SW 1271 (cell line): ENCODE measurements at places on chromosomes 7 and 10.

DNA sequence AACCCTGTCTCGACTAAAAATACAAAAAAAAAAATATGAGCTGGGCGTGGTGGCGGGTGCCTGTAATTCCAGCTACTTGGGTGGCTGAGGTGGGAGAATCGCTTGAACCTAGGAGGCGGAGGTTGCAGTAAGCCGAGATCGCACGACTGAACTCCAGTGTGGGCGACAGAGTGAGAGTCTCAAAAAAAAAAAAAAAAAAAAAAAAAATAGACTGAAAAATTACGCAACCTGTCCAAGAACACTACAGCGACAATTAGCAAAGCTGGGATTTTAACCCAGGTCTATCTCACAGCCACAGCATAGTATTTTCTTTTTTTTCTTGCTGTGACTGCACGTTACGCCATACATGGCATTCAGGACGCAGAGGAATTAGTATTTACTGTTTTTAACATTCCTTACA, 1.1 kb upstream of the RABGEF1 start:
- no peak for DNase-seq

GRCh38 chr10:94219829-94220228, 142.9 kb downstream of the NOC3L start:
- no peak for DNase-seq

DNA sequence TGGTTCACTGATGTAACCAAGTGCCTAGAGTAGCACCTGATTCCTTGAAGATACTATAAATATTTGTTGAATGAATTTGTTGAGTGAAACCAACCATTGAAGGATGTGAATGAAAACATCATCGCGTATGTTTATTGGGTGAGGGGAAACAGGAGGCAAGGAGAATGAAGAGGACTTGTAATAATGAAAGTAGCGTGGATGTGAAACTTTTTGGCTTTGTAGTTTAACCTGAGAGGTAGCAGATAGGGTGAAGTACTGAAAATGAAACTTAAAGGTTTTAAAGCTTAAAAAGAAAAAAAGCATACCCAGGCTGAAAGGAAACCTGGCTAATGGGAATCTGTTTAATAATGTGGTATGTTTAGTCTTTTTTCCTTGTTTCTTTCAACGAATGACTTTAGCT, 5.2 kb downstream of the CCNY start:
- DNase-seq: no peak

GRCh38 chr7:88147949-88148348, 71.9 kb downstream of the SRI start:
- DNase-seq: no peak

- DNase-seq: no peak
These were observed 66.7 kb upstream of the LEP start for GRCh38 chr7:128174386-128174785.

- no peak for DNase-seq
These were observed 238.8 kb downstream of the BAMBI start for GRCh38 chr10:28915989-28916588.

GRCh38 chr7:150891740-150892139, 39.4 kb downstream of the AOC1 start:
- DNase-seq: no peak

GRCh38 chr10:73899423-73899822, 11.5 kb upstream of the PLAU start:
- peak; percentile 32 for DNase-seq

- DNase-seq: no peak
These were observed 332.7 kb upstream of the PFKP start for GRCh38 chr10:2734603-2735002.

DNA sequence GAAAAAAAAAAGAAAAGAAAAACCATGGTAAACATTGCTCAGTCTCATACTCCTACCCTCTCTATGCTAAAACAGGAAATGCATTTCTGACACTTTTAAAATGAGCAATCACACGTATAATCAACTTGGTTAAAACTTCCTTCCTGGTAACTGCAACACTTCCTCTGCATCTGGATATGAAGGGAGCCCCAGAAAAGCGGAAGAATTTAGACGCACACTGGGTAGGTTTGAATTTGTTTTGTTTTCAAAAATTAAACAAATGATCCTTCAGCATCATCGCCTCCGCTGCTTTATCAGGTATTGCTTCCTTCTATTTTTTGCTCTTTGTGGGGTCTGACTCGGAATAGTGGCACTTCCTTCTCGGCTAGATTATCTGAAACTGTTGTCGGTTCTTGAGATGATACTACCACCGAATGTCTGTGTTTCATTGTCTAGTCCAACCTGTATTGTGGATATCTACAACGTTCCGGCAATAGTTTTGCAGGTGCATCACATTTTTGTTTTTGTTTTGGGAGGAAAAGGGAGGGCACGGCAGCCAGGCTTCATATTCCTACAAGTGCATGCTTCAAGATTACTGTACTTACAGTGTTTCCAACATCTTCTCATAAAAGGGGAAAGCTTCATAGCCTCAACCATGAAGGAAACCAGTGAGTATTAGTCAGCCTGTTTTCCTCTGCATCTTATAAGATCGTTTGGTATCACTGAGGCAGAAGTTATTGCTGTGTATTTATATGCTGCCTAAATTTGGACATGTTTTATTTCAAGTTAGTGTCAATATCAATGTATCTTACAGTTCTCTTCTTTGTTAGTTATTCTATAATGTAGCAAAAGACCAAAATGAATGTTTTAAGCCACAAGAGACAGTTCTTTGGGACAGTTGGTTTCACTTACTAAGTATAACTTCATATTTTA, at the start of gene PIK3CG:
Gene PIK3CG (plus strand): TSS at position 153 of the 912 bp plus-strand sequence. CDS start 2,280 bp downstream, outside the sequence.
- DNase-seq: no peak

GRCh38 chr10:5760515-5760914, 52.7 kb downstream of the GDI2 start:
- no peak for DNase-seq

- no peak for DNase-seq
These were observed 271.6 kb downstream of the CCDC3 start for GRCh38 chr10:12729885-12730284.

GRCh38 chr7:22563621-22564241, 63.7 kb upstream of the STEAP1B start:
- no peak for DNase-seq

- DNase-seq: no peak
These were observed 15.4 kb downstream of the PTPRN2 start for GRCh38 chr7:158572000-158572828.

- DNase-seq: no peak
These were observed 61.6 kb upstream of the TBX20 start for GRCh38 chr7:35315517-35315916.

DNA sequence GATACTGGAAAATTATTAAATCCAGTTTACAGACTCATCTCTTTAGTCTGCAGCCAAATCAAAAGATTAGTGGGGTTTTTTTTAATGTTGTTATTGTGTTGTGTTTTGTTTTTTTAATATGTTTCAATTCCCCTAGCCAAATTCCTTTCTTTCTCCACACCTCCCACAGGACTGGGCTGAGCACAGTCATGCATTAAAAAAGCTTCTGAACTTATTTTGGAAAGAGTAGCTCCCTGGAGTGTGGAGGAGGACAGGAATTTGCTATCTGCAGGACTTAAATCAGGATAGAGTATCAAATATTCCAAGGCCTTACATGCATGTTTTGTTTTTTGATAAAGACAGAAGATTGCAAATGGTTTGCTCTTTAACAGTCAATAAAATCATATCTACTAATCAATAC, 90.7 kb downstream of the GNAI1 start:
- DNase-seq: no peak

DNA sequence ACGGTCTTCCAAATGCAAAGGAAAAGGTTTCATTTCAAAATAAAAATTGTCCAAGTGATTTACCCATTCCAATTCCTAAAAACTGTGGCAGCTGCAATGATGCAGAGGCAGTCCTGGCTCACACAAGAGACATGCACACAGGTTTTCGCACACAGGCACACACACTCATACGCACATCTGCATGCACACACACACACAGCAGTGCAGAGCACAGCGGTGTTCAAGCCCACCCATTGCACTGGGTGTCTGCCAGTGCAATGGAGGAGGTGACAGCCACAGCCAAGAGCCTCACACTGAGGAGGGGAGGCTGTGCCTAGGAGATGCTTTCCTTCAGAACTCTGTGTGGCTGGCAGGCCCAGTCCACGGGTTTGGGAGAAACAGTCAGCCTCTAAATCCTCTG, 123.7 kb downstream of the SLIT1 start:
- no peak for DNase-seq

GRCh38 chr10:127610816-127611215, 61.7 kb downstream of the NPS start:
- no peak for DNase-seq

- no peak for DNase-seq
These were observed 4.3 kb upstream of the UCMA start for GRCh38 chr10:13238271-13239077.

GRCh38 chr10:7407368-7408290, 3.2 kb downstream of the SFMBT2 start:
- no peak for DNase-seq

DNA sequence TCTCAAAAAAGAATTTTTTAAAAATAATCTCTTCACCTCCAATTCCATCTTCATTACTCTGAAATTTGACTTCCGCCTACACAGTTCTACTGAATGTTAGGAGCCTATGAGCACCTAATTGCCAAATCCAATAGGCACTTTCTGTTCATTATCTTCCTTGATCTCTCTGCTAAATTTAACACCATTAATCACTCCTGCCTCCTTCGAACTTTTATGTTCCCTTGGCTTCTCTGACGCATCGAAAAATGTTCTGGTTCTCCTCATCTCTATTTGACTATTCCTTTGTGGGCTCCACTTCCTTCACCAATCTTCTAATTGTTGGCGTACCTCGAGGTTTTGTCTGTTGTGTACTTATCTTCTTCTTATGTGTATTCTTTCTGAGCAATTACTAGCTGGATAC, 87.3 kb downstream of the MTPN start:
- no peak for DNase-seq

- DNase-seq: no peak
These were observed 34.9 kb downstream of the DCLRE1C start for GRCh38 chr10:14918964-14919363.

- no peak for DNase-seq
These were observed 27.8 kb downstream of the RNLS start for GRCh38 chr10:88555190-88555908.

GRCh38 chr7:142248-142941, 50.0 kb upstream of the FAM20C start:
- DNase-seq: no peak

DNA sequence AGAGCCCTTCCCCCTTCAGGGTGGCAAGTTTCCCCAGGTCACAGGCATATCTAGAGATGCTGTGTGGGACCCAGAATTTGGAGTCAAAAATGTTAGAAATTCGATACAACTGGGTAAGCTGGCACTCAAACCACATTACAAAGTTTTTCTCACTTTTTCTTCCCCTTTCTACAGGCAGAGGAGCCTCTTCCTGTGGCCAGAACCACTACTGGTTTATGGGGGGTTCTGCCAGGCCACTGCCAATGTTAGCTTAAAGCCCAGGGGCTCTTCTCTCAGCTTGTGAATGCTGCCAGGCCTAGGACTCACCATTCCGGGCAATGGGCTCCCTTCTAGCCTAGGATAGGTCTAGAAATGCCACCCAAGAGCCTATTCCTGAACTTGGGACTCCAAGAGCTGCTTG, 617.9 kb upstream of the PHF14 start:
- no peak for DNase-seq

DNA sequence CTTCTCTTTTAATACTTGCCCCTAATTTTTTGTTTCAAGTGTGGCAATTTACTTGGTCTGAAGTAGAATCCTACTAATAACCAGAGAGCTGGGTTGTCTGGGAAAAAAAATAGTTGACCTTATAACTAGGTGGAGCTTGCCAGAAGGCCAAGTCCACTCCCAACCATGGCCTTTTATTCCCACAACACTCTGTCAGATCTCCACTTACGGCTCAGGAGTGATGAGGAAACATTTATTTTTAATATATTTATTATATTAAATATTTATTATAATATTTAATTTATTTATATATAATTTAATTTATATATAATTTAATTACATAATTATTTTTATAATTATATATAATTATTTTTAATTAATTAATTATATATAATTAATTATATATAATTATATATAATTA, 58.8 kb downstream of the TSPAN12 start:
- no peak for DNase-seq

GRCh38 chr10:47299611-47300428, at the start of gene GDF10:
GDF10 (plus strand) TSS chr10:47300197; CDS start chr10:47300652, 455 bp downstream.
- no peak for DNase-seq

GRCh38 chr10:78952030-78952429, 116.7 kb upstream of the ZMIZ1 start:
- no peak for DNase-seq

DNA sequence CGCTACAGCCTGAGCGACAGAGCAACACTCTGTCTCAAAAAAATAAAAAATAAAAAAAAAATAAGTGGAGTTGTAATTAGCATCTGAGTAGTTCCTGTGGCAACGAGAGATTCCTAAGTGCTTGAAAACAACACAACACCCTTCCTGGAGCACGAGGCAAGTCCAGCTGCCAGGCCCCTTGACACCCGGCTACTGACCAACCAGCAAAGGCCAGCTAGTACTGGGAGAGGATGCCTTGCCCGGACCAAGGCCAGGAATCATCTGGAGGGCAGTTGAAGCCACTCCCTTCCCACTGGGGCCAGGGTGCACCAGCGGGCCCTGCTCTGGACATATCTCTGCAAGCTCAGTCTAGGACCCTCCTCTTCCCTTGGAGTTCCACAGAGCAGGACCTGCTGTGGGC, 536 bp downstream of the C10orf105 start:
- no peak for DNase-seq

GRCh38 chr7:39827571-39827970, 122.5 kb upstream of the CDK13 start:
- DNase-seq: no peak

- no peak for DNase-seq
These were observed at the start of gene NRG3 for GRCh38 chr10:81874875-81875466. NRG3 (plus strand) TSS chr10:81875194.

DNA sequence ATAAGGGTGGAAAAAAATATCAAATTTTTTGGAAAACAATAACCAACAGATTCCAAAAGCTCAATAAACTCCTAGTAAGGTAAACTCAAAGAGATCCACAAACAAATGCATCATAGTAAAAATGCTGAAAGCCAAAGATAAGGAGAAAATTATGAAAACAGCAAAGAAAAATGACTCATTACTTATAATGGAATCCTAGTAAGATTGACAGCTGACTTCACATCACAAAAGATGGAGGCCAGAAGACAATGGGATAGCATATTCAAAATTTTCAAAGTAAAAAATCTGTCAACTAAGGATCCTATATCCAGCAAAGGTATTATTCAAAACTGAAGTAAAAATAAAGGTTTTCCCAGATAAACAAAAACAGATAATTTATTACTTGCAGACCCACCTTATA, 183.4 kb upstream of the VIPR2 start:
- DNase-seq: no peak

- no peak for DNase-seq
These were observed 47.7 kb downstream of the EGFR start for GRCh38 chr7:55066524-55066923.
